H1 (cell line): ENCODE measurements at places on chromosomes 4 and X. TPM values are rescaled to one million over a fixed set of nuclear protein-coding genes. Genes with fewer than 3 reads are reported as not detected.

- H3K27me3 ChIP-seq = no peaks in the 10 kb centered on the region
- H3K27ac ChIP-seq = no peak overlapping the region
- H3K4me3 ChIP-seq = no peak overlapping the region
- H3K4me1 ChIP-seq = no peaks in the 10 kb centered on the region
Measured at GRCh38 chr4:148166132-148166591, 276.1 kb downstream of the NR3C2 start.

GRCh38 chr4:8266508-8266907, 3.0 kb upstream of the HTRA3 start:
- no peaks in the 10 kb centered on the region for H3K36me3 ChIP-seq
- H3K27ac ChIP-seq = no peak overlapping the region
- no peak overlapping the region for H3K4me3 ChIP-seq
- H3K27me3 ChIP-seq = peaks cover 23% of the 10 kb centered on the region

GRCh38 chr4:121484633-121485032, 103.8 kb upstream of the QRFPR start:
- H3K27ac ChIP-seq = no peak overlapping the region
- no peaks in the 10 kb centered on the region for H3K4me1 ChIP-seq
- no peaks in the 10 kb centered on the region for H3K36me3 ChIP-seq
- no peak for DNase-seq
- no peaks in the 10 kb centered on the region for H3K27me3 ChIP-seq

- H3K4me1 ChIP-seq = peaks cover 16% of the 10 kb centered on the region; the same call in 1 of the 2 replicates
- H3K36me3 ChIP-seq = no peaks in the 10 kb centered on the region
- no peak for DNase-seq
- H3K4me3 ChIP-seq = no peak overlapping the region
Measured at GRCh38 chr4:3868211-3869173, 102.3 kb downstream of the ADRA2C start.

The ZMYM3 gene
- total RNA-seq = 82.0 and 86.4 TPM in 2 replicates

The ARR3 gene
- total RNA-seq = not detected in 2 replicates

DNA sequence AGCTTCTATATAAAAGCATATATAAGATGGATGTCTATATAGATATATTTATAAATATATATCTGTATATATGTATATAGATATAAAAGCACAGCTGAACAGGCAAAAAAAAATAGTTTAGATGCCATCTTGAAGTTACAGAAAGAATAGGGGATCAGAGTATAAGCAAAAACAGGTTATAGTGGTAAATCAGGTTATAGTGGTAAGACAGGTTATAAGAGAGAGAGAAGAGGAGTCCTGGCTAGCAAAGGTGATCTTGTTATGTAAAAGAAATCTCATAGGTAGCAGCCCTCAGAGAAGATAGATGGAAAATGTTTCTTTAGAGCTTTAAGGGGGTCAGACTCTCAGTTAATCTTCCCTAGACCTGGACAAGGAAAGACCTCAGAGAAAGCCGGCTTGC, 1263.1 kb downstream of the PCDH7 start:
- H3K4me3 ChIP-seq = no peak overlapping the region
- H3K27ac ChIP-seq = no peak overlapping the region
- H3K4me1 ChIP-seq = no peaks in the 10 kb centered on the region
- no peak for DNase-seq
- H3K36me3 ChIP-seq = no peaks in the 10 kb centered on the region

GRCh38 chr4:102503831-102504786, 3.0 kb downstream of the NFKB1 start:
- no peak for DNase-seq
- H3K4me3 ChIP-seq = no peak overlapping the region
- H3K27ac ChIP-seq = no peak overlapping the region
- H3K36me3 ChIP-seq = no peaks in the 10 kb centered on the region

The POF1B gene
- total RNA-seq = not detected in 2 replicates

The RBM47 gene
- 73.1 and 78.9 TPM in 2 replicates for total RNA-seq

The SLC6A14 gene
- not detected in 2 replicates for total RNA-seq

GRCh38 chrX:12013211-12013618, 125.1 kb upstream of the FRMPD4 start:
- no peak overlapping the region for H3K4me3 ChIP-seq
- no peaks in the 10 kb centered on the region for H3K36me3 ChIP-seq
- H3K27me3 ChIP-seq = no peaks in the 10 kb centered on the region
- H3K4me1 ChIP-seq = no peaks in the 10 kb centered on the region

DNA sequence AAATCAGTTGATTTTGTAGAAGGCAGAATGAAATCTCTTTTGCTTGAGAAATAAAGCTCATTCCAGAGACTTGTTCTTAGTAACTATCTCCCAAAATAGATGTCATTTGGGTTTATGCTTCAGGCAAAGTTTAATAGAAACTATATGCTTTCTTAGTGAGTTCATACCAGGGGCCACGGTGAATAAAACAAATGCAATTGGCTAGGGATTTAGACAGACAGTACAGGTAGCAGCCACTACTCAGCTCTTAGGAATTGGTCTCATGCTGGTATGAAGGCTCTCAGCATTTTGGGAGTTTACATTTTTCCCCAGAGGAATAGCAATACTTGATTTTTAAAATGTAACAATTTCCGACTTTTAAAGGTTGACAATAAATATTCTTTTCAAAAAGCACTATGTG, 27.0 kb downstream of the GYPA start:
- H3K27me3 ChIP-seq = no peaks in the 10 kb centered on the region
- no peak overlapping the region for H3K4me3 ChIP-seq

GRCh38 chr4:174521800-174522182, 497 bp downstream of the HPGD start:
- H3K4me1 ChIP-seq = peaks cover 4% of the 10 kb centered on the region
- DNase-seq = no peak
- no peaks in the 10 kb centered on the region for H3K36me3 ChIP-seq
- peak overlapping the region; percentile 71 for H3K4me3 ChIP-seq
- no peak overlapping the region for H3K27ac ChIP-seq

DNA sequence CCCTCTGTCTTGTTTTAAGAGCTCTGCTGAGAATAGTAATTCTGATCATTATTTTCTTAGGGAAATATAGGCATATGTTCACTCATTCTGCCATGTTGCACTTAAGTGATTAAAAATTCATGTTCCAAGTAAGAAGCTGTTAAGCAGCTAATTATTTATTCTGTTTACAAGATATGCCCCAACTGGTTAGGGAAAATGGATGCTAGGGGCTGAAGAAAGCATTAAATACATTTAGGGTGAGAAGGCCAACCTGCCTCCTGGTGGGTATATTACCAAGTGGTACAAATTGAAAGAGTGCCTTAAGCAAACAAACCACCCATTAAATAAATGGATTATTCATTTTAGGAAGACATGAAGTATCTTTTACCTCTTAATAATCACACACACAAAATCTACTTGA, 392.6 kb upstream of the EPHA5 start:
- H3K4me1 ChIP-seq = no peaks in the 10 kb centered on the region
- H3K27ac ChIP-seq = no peak overlapping the region
- DNase-seq = no peak
- no peaks in the 10 kb centered on the region for H3K27me3 ChIP-seq
- no peaks in the 10 kb centered on the region for H3K36me3 ChIP-seq

The ASMT gene
- 1.4 and 1.5 TPM in 2 replicates for total RNA-seq

DNA sequence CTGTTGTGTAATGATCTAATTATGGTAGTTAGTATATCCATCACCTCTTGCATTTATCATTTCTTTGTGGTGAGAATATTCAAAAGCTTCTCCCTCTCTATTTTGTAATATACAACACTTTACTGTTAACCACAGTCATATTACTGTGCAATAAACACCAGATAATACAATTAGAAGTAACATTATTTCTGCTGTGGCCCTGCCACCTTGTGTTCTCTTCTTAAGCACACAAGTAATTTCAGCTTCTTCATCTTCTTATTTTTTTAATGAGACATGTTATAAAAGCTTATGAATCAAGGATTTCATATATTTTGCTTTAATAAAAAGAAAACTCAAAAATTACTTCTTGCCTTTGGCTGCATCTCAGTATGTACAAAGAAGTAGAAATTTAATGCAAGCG, 675.2 kb upstream of the INTU start:
- H3K36me3 ChIP-seq = no peaks in the 10 kb centered on the region
- DNase-seq = no peak
- H3K4me3 ChIP-seq = no peak overlapping the region

The MAGEA12 gene
- total RNA-seq = not detected in 2 replicates
